ENCODE measurements at places on chromosomes 2 and 18.
A peak's percentile ranks its signal among the peaks of the same experiment; 100 is the strongest.

DNA sequence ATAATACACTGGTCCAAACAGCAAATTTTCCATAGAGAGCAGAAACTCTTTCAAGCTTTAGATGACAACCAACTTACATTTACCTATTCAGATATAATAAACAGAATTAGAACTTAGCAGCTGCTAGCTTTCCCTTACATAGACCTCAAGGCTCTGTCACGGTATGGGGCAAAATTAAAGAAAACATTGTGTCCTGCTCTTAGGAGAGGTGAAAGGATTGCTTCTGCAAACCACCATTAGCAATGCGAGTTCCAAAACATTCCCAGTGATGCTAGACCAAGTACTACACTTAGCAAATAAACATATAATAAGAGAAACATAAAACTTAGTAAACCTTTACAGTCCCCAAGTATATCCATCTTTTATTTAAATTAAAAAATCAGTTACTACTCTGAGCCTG, 183.3 kb downstream of the CAMKMT start:
- no peak for DNase-seq

GRCh38 chr2:55907686-55908085, 15.9 kb downstream of the EFEMP1 start:
- DNase-seq = no peak

DNA sequence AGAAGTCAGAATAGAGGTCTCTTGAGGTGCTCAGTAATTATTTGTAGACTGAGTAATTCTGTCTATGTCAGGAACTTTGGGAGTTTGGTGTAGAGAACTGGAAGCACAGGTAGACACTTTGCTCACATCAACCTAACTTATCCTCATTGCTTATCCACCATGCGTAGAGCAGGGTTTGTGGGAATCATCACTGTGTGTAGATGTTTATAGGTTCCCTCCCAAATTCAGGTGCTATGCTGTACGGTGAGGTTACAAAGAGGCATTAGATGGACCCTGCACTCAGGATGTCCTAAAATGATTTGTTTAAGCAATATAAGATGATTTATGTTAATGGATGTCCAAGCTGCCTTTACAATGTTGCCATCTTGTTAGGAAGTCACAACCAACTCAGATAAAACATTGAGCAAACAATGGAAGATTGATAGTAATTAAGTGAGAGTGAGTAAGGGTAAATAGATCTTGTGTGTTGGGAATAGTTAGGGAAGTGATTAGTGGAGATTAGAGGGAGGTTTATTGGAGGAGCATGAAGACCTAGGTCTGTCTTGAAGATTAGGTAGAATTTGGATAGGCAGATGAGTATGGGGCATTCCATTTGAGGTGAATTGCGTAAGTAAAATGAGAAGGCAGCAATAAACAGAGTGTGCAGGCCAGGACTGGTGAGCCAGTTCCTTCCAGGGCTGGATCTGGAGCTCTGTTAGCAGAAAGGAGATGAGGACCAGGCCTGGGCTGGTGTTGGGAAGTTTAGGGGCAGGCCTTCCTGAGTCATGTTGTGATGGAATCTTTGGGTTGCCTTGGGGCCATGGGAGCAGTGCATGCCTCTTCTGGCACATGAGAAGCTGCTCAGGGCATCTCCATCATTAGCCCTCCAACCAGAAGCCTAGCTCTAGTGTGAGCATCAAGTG, 12.1 kb downstream of the EPAS1 start:
- DNase-seq = no peak

DNA sequence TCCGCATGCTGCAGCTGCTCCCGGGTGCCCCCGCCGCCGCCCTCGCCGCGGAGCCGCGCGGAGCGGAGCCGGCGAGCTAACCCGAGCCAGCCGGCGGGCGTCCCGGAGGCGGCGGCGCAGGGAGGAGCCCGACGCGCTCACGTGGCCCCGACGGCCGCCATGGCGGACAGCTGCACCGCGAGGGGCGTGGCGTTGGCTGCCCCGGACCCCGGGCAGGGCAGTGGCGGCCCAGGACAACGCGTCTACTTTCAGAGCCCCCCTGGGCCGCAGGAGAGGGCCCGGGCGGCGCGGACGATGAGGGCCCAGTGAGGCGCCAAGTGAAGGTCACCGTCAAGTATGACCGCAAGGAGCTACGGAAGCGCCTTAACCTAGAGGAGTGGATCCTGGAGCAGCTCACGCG, 30.0 kb upstream of the CCNYL1 start:
- DNase-seq = no peak

GRCh38 chr2:74884118-74884762, 50.3 kb downstream of the HK2 start:
- no peak for DNase-seq

GRCh38 chr2:66771359-66771976, 336.5 kb downstream of the MEIS1 start:
- DNase-seq = no peak

GRCh38 chr2:59005836-59006615, 764.9 kb upstream of the FANCL start:
- DNase-seq = no peak

- no peak for DNase-seq
Observed at GRCh38 chr18:21073180-21073579, 38.4 kb downstream of the ROCK1 start.

GRCh38 chr2:212816267-212816666, 277.7 kb upstream of the ERBB4 start:
- DNase-seq = no peak

- no peak for DNase-seq
Observed at GRCh38 chr18:68394705-68395104, 320.2 kb downstream of the TMX3 start.

DNA sequence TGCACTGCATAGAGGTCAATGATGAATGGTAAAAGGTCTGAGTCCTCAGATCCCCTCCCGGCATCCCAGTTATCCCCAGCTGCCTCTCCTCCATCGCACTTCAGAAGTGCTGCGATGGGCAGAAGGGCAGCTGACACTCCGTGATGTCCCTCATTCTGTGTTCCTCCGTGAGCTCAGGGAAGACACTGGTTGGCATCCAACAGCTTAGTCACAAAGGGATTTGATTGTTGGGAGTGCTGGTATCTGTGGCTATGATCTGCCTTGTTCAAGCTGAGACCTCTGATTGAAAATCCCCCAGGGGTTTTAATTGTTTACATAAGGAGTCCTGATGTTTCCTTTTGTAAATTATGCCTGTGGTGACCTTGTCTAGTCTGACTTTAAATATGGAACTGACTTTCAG, 19.0 kb upstream of the SAG start:
- no peak for DNase-seq

- no peak for DNase-seq
Observed at GRCh38 chr2:238187618-238188548, 15.6 kb downstream of the ILKAP start.

DNA sequence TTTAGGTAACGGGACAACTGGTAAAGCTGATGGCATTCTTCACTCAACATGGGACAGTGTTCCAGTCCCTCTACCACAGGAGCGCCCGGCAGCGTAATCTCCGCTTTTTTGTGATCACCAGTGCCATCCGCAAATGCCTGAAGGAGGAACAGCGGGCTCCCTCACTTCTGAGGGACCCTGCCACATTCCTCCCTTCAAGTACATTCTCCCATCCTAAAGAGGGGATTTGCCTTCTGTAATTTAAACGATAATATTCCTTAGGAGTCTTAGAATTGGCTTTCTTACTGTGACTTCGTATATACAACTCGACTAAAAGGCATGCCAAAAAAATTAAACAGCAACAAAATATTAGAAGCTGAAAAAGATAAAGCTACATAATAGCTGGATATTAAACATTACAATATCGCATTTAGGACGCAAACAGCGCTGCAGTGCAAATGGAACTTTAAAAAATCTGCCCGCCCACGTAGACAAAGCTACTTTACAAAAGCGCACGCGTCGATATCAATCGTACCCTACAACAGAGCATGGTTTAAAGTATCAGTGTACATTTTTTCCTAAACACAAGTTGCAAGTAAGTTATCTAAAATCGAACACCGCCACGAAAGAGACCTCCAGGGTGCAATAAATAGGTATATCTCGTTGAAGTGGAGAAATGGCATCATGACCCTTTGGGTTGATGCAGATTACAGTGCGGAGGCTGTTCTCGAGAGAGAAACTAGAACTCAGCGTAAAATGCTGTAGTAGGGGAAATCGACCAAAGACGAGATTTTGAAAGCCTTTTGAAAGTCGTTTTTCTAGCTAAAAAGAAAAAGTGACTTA, 2.3 kb upstream of the VSNL1 start:
- DNase-seq = no peak

DNA sequence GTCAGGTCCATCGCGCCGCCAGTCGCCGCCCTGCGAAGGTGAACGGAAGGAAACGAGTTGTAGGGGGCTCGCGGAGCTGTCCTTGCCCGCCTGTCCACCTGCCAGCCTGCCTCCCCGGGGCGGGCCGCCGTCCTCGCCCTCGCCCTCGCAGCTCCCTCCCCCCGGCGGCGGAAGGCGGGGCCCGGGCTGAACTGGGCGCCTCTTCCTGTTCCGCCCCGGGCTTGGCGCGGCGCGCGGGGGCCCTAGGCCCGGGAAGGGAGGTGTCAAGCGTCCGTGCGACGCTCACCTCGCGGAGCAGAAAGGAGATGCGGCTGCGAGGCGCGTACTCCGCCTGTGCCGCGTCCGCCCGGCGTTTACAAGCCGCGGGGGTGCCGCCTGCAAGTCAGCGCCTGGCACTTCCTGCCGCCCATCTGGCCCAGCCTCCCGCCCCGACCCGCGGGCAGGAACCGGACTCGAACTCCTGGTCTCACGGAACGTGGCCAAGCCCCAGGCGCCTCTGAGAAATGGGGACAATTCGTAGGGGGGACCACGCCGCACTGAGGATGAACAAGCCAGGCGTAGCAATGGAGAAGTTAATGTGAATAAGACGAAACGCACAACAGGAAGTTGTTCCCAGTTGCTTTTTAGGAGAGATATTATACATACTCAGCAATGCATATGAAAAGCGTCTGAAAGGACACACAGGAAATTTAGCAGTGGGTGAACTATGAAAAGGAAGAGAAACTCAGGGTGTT, at the start of gene CNPPD1:
CNPPD1 (minus strand) TSS at position 108 of the 734 bp plus-strand sequence; CDS start at position 11, 97 bp downstream.
- peak; percentile 79 for DNase-seq

- DNase-seq = no peak
Observed at GRCh38 chr2:105308382-105309146, 21.0 kb downstream of the TGFBRAP1 start.

DNA sequence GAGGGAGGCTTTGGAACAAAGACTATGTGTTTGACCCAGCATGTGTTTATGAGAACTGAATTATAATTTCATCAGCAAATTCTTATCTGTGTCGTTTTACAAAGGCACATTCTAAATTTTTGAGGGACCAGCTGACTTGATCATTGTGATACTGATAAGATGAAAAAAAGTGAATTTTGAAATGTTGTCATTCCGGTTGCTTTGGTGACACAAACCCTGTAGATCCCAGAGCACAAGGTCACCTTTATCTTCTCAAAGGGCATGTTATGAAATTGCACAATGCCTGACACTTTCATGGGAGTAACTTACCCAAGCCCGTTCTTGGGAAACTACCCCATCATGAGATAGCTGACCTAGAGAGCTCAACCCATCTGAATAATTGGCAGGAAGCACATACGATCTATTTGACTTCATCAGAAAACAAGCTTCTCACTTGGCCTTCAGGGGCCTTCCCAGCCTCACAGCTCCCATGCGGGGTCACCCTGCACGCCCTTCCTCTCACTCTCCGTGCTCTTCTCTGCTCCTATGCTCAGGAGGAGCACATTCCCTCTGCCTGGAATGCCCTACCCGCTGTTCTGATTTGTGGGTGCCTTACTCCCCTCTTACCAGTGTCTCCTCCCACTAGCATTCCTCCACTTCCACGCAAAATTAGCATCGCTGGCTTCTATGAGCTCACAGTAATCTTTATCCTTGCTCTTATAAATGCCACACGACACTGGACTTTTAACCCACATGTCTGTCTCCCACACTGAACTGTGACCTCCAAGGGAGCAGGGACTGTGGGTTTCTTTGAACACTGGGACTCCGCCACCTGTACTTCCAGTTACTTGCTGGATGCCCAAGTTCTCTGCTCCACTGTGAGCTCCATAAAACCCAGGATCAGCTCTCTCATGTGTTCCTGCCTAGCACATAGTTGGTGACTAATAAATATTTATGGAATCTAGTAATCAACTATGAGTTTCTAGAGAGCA, 555.8 kb upstream of the ID2 start:
- DNase-seq = no peak

- DNase-seq = no peak
Observed at GRCh38 chr2:810397-810796, 133.2 kb upstream of the TMEM18 start.

DNA sequence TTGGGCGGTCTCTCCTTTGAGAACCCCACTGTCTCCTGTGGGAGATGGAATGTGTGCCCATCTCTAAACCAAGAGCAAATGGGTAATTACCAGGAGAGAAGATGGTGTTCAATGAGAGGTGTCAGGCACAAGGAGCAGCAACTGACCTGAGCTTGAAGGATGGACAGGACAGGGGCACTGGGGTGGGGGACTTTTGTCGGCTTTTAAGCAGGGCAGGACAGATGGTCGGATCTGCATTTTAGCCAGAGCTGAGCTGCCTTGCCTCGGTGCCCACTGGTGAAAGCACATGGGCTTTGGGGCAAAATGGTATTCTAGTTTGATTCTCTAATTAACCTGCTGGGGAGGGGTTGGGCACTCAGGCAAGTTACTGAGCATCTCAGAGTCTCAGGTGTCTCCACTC, 98.0 kb downstream of the INHBB start:
- DNase-seq = no peak

DNA sequence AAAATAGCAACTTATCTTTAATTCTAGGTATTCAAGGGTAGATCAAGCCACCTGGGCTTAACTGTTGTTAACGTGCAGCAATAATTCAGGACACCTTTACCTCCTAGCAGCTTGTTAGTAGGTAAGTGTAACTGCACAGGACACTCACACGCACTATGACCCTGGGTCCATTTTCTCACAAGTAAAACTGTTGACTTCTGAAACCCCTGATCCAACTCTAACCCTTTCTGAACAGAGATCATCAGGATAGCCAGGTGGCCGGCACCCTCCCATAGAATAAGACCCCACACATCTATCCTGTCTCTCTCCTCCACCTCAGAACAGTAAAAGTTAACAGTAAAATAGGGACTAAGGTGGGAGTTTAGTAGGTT, 610 bp downstream of the SPC25 start:
- no peak for DNase-seq

GRCh38 chr2:187138265-187138664, 289.3 kb upstream of the ZSWIM2 start:
- DNase-seq = no peak

DNA sequence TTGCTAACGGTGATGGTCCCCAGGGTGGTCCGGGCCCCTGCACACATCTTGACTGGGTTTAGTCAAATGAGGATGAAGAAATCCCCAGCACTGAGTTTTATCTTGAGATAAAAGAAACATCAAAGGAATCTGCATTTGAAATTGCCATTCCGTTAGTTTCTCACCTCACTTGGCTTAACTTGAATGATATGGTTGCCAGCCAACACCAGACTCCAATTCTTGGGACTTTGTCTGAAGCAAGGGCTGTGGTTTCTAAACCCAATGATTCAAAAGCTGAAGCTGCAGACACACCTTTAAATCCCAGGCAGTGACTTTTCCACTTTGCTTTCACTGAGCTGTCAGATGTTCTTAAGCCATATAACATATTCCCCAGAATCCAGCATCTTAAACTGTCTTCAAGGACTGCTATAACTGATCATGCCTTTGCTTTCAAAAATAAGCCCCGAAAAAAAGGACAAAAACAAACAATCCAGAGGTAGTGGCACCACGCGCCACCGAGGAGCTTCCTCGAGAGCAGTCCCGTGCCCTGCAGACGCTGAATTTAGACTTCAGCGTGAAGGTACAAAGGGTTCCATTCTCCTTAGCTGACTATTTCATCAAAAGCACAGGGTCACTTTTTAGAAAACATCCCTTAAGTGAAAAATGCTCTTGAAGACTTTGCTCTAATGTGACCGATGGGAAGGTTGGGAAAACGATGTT, 189.3 kb downstream of the HDAC4 start:
- DNase-seq = no peak

- DNase-seq = no peak
Observed at GRCh38 chr18:25164848-25165811, 186.8 kb downstream of the ZNF521 start.

All from T-helper 22 cell (primary cell).